ENCODE measurements at places on chromosomes 1 and 21.
A peak's percentile ranks its signal among the peaks of the same experiment; 100 is the strongest.

DNA sequence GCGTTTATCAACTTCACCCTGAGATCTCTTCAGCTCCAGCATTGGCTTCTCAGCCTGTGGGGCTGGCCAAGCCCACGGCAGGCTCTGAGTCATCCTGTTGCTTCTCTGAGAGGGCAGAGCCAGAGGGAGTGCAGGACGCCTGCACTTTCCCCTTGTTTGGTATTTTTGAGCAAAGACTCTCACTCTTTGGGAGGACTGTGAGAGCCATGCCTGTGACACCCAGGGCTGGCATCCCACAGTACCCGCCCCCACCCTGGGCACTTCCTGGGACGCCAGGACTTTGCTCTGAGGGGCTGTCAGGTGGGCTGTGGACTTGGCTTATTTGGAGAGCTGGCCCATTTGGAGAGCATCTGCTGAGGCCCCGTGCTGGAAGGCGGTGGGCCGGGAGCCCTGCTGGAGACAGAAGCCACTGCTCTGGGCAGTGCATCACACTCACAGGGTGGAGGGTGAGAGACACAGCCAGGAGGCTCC, 37.4 kb downstream of the VANGL1 start:
- DNase-seq: peak; percentile 8

- no peak for DNase-seq
Observed at GRCh38 chr1:116345843-116346242, 27.2 kb upstream of the ATP1A1 start.

GRCh38 chr21:38534591-38534990, 36.3 kb upstream of the ERG start:
- DNase-seq: no peak

DNA sequence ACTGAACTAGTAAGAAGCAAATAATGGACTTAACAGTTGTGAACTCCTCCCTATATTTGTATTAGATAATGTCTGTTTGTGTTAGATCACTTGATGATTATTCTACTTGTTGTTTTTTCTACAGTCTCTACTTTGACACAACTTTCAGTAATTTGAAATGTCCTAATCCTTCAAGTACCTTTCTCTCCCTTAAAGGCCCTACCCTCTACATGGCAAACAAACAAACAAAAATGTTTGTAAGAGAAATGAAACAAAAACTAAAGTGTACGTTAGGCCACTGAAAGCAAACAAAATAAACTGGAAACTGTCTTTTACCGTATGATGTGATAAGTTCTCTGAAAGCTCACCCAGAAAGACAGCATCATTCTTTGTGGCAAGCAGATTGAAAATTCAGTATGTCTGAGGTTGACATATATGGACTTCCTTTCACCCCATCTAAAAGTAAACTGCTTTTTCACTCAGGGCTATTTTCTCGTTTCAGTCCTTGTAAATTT, 255.9 kb upstream of the SNX7 start:
- no peak for DNase-seq

GRCh38 chr1:219712506-219712905, 99.6 kb upstream of the ZC3H11B start:
- DNase-seq: no peak

DNA sequence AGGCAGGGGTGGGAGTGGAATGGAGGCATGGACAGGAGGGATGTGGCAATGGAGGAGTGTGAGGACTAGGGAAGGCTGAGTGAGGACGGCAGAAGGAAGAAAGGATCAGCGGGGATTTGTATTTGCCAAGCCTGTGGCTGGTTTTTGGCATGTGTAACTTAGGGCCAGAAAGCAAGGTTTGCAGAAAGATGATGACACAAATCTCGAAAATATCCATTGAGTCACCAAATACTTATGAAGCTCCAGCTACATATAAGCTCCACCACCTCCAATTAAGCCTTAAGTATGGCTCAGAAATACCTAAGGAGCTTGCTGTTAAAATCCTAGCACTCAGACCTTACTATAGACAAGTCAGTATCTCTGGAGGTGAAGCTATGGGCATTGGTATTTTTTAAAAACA, 90.1 kb downstream of the OMA1 start:
- no peak for DNase-seq

All from RCC 7860 (cell line).